NCI-H524 (cell line): ENCODE measurements at places on chromosomes 5 and 9.

GRCh38 chr9:32395510-32396216, 11.2 kb downstream of the ACO1 start:
- no peak for DNase-seq

DNA sequence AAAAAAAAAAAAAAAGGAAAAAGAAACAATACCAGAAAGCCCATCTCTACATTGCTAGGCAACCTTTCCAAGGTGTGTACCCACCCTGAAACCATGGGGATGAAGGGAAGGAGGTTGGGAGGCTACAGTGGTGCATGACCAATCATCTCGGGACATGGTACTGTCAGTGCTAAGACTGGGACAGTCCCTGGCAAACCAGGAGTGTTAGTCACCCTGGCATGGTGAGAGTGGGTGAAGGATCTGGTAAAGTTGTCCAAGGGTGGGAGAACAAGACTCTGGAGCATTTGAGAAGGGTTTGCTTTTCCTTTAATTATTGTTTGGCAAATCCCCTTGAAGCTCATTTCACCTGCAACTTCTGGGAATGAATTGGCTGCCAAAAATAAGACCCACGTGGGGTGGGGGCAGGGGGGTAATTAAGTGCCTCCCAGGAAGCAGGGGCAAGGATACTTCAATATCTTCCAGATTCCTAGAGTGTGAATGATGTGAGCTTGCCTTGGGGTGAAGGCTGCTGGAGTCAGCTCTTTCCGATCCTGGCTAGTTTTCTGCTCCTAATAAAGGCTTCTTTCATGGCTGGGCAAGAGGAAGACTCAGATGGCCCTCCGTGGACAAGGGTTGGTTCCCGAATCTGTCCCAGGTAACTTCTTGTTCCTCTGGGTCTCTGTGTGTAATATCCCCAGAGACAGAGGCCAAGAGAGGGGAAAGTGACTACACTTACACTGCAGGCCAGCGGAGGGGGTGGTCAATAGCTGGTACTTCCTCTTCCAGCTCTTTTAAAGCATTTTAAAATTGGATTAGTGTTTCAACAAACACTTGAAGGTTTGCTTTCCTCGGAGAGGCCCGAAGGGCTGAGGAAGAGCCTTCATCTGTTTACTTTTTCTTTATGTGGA, 61.6 kb upstream of the SPRY4 start:
- no peak for DNase-seq

DNA sequence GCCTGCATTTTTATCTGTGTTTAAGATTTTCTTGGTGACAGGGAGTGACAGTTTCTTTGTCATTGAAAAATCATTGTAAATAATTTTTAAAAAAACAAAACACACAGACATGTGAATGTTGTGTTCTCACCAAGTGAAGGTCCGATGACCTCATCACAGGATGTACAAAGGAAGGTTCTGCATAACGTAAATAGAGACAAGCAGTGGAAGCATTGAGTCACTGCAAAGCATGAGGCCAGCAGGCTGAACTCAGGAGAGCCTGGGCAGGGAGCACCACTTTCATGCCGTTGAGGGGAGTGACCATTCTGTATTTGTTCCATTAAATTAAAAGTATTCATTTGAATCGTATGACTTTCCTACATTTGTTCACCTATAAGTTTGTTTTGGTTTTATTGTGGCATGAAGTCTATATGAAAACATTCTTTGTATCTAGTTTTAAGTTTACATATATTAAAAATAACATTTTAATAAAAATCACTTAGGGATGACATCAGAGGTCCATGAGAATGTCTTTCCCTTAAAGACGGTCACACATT, 70.4 kb upstream of the TLE1 start:
- no peak for DNase-seq

DNA sequence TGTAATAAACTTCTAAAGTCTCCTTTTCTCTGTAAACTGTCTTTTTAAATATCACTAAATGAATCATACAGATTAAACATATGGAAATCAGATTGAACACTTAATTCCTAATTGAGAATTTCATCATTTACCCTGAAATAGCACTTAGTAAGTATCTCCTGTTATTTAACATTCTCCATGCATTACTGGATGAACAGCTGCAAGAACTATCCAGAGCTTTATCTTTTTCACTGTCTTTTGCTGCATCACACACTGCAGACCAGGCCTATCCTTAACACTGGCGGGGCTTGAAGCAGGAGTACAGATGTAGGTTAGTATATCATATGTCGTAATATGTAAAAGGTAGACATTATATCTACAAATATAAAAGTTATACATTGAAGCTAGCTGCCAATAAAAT, 108.7 kb upstream of the EFNA5 start:
- no peak for DNase-seq

GRCh38 chr5:96049398-96050272, 88.0 kb upstream of the ELL2 start:
- DNase-seq, result no peak

DNA sequence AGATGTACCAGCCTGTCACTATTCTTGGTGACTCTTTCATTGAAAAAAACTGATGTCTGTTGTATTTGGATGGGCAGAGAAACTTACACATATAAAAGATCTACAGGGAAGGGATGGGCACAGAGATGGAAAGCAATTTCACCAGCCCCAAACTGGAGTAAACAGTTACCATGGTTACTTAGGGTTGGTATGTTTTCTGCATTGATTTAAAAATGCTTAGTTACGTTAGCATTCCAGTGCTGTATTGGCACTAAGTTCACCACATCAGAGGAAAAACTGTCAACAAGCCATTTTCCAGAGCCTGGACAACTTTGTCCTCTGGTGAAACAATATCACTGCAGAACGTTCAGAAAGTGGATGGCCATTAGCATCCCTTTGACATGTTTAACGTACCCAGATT, 28.0 kb downstream of the MARCHF3 start:
- DNase-seq, result no peak

- no peak for DNase-seq
Measured at GRCh38 chr5:21574438-21574837, 1278.7 kb downstream of the CDH12 start.

DNA sequence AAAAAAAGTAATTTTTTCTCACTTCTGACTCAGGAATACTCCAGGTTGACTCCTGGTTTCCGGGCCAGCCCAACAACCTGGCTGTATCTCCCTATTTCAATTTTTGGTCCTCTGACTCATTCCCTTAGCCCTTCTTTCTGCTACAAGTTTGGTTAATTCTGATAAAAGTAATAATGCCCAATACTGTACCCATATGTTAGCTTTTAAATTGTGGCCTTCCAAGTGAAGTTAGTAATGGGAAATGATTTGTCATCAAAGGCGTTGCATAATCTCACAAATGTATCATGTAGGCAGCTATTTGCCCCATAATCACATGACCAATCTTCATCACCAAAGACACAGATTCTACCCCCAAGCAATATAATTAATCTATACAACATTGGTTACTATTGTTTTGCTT, 31.1 kb upstream of the BNC2 start:
- DNase-seq, result no peak

- no peak for DNase-seq
Measured at GRCh38 chr9:20526500-20527319, 95.6 kb downstream of the MLLT3 start.

GRCh38 chr5:16600946-16601345, 15.9 kb downstream of the RETREG1 start:
- DNase-seq, result no peak

- DNase-seq, result no peak
Measured at GRCh38 chr9:77759391-77759790, 111.3 kb upstream of the GNA14 start.

- no peak for DNase-seq
Measured at GRCh38 chr5:107813559-107813958, 142.8 kb upstream of the EFNA5 start.

DNA sequence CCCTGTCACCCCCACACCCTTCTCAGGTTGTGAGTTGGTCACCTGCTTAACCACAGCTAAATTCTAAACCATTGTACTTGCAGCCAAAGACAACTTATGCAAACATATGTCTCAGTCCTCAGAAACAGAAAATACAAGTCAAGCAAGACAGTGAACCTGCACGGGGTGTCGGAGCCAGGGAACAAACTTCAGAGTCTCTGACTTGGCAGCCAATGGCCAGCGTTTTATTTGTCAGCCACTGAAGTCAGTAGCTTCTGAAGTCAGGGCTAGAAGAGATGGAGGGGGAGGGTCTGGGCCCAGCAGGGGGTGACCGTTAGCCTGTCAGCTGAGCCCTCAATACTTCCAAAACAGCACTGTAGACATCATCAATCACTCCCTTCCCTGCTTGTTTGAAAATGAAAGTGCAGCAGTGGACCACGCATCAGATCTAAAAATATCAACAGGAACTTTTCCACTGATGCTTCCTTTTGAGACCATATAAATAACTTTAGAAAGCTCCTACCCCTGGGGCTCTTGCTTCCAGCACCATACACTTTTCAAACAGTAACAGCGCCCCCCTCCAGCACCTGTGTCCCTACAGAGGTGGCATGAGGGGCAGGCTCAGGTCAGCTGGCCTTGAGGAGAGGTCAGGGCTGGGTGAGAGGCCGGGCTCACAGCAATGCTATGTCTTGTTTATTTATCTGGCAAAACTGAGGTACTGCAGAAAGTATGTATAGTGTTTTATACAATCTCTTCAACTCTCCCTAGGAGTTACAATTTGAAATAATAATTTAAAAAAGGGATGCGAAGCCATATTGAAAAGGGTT, 142.5 kb downstream of the ACER2 start:
- DNase-seq, result no peak

- DNase-seq, result no peak
Measured at GRCh38 chr5:36658038-36658756, 51.8 kb downstream of the SLC1A3 start.

DNA sequence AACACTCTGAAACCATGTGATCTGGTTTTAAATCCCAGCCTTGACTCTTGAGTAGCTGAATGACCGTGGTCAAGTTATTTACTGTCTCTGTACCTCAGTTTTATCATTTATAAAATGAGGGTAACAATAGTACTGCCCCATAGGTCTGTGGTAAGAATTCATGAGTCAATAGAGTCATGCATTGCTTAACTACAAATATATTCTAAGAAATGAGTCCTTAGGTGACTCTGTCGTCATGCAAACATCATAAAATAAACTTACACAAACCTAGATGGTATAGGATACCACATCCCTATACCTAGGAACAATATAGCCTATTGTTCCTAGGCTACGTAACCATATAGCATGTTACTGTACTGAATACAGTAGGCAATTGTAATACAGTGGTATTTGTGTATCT, 20.3 kb upstream of the ABCA1 start:
- DNase-seq, result no peak

DNA sequence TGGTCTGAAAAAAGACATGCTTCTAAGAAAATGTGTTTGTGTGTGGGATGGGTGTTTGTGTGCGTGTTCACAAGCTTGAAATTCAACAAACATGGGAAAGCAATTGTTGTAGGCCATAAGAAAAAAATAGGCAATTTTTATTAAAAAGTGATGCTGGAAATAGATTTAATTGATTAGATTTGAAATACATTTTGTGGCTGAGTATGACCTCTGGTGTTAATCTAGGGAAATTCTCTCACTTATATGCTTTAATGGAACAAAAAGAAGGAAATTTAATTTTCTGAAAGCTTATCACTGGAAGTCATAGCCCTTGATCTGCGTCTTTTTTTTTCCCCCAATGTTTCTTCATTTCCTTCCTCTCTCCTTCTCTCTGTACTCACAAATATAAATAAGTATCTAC, 3.5 kb upstream of the KCNN2 start:
- DNase-seq, result no peak

DNA sequence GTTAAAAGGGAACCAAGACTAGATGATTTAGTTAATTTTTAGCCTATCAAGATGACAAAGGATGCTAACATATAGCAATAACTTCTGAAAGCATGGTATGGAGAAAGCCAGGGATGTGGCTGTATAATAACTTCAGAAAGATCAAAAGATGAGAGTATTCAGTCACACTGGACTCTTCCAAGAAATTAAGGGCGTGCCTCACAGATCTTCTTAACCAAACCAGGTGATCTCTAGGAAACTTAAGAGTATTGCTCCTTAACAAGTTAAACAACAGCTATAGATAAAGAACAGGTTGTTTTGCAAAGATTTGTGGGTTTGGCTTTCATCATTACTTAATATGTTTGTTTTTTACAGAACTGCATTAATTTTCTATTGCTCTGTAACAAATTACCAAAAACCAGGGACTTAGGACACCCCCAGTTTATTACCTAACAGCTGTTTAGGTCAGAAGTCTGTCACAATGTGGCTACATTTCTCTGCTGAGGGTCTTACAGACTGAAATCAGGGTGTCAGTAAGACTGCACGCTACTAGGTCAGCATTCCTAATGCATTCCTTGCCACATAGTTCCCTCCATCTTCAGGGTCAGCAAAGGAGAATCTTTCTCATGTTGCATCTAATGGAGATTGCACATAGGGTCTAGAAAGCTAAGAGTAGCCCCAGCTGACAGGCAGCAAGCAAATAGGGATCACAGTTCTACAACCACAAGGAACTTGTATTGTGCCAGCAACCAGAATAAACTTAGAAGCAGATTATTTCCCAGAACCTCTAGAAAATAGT, 113.8 kb downstream of the WDR70 start:
- no peak for DNase-seq

DNA sequence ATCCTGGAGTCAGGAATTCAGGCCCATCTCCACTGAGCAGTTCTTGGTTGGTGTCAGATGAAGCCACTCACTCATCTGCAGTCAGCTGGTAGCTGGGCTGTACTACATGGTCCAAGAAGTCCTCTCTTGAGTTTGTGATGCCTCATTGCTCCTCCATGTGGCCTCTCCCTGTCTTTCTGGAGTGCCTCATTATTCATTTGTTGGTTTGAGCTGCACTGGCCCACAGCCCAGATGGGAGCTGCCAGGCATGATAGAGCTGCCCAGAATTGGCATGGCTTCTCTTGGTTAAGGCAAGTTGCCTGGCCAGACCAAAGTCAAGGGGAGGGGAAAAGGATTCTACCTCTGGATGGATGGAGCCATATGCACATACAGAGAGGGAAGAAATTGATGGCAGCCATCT, 8.0 kb downstream of the PTCD2 start:
- peak; percentile 38 for DNase-seq

DNA sequence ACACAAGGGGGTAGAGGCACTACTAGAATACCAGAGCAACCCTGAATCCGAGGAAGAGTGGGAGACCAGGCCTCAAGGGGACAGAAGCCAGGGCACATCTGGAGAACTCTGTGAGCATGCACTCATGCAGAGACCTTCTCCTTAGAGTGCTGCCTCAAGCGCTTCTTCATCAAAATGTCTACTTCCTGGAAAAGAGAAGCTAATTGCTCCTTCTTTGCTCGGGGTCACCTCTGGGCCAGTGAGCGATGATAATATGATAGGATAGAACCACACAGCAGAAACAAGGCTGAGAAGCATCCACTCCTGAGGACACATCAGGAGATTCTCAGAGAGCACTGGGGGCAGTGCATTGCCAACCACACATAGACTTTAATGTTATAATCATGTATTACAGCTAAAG, 23.7 kb upstream of the LMNB1 start:
- no peak for DNase-seq

- DNase-seq, result no peak
Measured at GRCh38 chr9:121825031-121825691, 173.7 kb downstream of the DAB2IP start.
